CD4-positive, alpha-beta T cell treated with Interleukin-6 for 4 hours (primary cell): ENCODE measurements at places on chromosomes 11 and 22.
A peak's percentile ranks its signal among the peaks of the same experiment; 100 is the strongest.

DNA sequence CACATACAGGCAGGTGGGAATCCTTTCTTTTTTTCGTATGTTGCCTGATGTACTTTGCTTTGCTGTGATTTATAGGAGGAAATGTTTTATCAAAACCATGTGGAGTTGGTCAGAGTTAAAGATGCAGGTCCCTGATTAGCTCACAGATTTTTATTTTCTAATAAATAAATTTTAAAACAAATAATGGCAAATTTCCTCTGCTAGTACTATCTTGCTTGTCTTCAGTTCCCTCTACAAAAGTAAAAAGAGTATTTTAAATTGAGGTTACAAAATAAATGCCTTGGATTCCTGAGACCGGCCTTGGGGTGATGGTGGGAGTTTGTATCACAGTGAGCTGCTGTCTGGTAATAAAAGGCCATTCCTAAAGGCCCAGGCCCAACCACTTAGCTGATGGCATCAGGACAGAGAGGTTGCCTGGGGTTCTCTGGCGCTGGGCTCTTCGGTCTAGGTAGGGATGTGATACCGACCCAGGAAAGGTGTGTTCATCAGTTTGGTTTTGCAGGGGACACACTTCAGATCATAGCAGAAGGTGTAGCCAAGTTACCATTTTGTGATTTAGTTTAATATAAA is 129.0 kb downstream of the TBC1D22A start:
- no peak for DNase-seq

GRCh38 chr22:46972256-46972655 is 209.8 kb downstream of the TBC1D22A start:
- DNase-seq, result no peak

DNA sequence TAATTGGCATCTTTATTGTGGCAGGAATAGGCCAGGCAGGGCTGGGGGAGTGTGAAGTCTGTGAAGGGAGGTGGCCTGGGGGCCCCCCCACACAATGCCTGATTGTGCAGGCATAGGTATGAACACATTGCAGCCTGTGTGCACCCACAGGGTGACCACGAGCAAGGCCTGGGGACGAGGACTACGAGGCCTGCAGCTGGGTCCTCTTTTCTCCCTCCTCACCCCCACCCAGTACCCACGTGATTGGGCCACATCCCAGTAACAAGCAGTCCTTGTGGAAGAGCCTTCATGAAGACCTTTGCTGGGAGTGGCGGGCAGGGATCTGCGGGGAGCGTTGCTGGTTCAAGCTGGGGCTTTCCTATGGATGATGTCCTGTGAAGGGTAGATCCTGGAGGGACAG is 29.3 kb downstream of the ZBTB16 start:
- DNase-seq, result no peak

DNA sequence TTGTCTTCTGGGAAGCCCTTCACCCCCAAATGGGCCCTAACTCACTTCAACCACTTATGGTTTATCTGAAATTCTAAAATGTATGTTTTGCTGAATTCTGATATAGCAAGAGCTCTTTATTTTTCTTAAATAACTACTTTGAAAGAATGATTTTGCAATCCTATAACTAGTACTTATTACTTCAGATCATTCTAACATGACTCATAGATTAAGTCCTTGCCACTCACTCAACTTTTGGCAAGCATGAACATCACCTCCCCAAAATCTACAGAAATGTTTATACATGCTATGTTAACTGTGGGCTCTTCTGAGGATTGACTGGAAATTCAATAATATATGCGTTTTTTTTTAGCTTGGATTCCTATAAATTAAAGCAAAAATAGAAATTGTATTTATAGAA is 367.4 kb upstream of the FAT3 start:
- DNase-seq, result no peak

- DNase-seq, result peak; percentile 80
Measured at GRCh38 chr11:118304568-118305248, at the start of gene CD3E. Gene CD3E, plus strand, starts transcription at chr11:118304730. Its CDS starts 223 bp downstream, at chr11:118304953.

- no peak for DNase-seq
Measured at GRCh38 chr11:86484795-86485166, 110.1 kb downstream of the CCDC81 start.

GRCh38 chr11:101870510-101870909 is 44.3 kb upstream of the CEP126 start:
- no peak for DNase-seq

- DNase-seq, result no peak
Measured at GRCh38 chr11:2294926-2295290, 6.8 kb downstream of the C11orf21 start.

- DNase-seq, result no peak
Measured at GRCh38 chr11:6323291-6323905, 3.1 kb upstream of the CAVIN3 start.

- DNase-seq, result no peak
Measured at GRCh38 chr11:32071811-32072210, 19.1 kb upstream of the RCN1 start.

DNA sequence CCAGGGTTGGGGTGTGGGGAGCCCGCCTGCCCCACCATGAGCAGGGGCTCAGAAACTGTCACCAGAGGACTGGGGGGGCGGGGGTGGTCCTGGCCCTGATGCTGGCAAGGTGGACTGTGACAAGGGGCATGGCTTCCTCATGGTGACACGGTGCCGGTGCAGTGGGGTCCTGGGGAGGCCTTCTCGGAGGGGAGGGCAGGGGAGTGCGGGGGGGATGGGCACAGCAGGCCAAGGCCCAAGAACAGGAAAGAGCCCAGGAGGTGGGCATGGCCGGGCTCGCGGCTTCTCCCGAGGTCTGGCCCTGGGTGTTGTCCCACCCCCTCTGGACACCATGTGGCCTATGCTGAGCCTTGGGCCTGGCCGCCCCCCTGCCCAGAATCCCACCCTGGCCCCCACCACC is 47.2 kb downstream of the MOB2 start:
- no peak for DNase-seq

- no peak for DNase-seq
Measured at GRCh38 chr22:39655004-39655579, 84.5 kb downstream of the CACNA1I start.

DNA sequence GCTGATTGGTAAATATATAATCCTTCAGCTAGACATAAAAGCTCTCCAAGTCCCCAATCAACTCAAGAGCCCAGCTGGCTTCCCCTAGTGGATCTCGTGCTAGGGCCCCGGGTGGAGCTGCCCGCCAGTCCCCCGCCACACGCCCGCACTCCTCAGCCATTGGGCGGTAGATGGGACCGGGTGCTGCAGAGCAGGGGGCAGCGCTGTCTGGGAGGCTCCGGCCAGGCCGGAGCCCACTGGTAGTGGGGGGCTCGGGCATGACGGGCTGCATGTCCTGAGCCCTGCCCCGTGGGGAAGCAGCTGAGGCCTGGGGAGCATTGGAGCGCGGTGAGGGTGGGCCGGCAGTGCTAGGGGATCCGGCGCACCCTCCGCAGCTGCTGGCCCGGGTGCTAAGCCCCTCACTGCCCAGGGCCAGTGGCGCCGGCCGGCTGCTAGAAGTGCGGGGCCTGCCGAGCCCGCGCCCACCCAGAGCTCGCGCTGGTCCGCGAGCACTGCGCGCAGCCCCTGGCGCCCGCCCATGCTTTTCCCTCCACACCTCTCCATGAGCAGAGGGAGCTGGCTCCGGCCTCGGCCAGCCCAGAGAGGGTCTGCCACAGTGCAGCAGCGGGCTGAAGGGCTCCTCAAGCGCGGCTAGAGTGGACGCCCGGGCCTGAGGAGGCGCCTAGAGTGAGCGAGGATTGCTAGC is 1680.6 kb upstream of the RAG2 start:
- no peak for DNase-seq

- no peak for DNase-seq
Measured at GRCh38 chr11:2748814-2749554, 49.2 kb upstream of the KCNQ1OT1 start.

- DNase-seq, result no peak
Measured at GRCh38 chr22:19520007-19520406, 4.2 kb downstream of the CLDN5 start.

- no peak for DNase-seq
Measured at GRCh38 chr11:20623252-20623651, 23.8 kb downstream of the SLC6A5 start.

DNA sequence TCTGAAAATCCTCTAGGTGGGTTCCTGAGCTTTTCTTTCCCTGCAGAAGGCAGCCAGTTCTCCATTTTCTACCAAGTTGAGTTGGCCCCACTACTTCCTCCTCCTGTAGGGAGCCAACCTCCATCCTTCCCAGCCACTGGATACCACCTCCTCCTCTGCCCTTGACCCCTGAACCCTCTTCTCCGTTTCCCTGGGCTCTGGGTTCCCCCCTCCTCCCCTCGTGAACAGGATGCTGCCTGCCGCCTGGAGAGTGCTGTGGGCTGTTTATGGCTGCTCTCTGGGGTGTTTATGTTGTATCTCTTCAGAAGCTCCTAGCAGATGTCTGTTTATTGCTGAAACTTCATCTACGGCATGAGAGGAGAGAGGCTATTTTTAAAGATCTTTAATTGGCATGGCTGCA is 8.6 kb downstream of the MICAL2 start:
- DNase-seq, result no peak

GRCh38 chr11:57277845-57278720 is 41.0 kb upstream of the APLNR start:
- no peak for DNase-seq

- no peak for DNase-seq
Measured at GRCh38 chr11:121807051-121807450, 309.0 kb downstream of the BLID start.

DNA sequence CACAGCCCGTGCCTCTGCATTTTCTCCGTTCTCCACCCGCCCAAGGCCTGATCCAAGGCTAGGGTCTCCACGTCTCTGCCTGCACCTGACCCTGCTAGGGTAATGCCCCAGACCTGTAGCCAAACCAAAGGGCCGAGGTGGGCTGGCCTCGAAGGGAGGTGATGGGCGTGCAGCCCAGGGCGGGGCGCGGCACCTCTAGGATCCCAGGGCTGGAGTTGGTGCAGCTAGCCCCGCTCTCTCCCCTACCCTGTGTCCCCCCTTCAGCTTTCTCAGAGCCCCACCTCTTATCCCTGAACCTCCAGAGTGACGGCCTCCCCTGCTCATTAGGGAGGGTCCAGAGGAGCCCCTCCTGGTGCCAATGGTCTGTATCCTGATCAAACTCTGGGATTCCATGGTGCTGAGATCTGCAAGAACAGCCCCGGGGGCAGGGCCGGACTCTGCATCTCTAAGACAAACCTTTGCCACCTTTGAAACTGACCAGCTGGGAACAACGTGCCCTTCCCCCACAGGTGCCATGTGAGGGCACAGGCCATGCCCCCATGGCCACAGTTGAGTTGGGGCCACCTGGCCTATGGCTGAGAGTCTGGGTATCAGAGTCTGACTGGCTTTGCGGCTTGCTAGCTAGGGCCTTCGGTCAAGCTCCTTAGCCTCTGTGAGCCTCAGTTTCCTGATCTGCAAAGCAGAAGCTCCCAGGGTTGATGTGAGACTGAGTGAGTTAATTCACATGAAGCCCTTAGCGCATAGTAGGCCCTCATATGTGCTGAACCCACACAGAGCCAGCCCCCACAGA is 23.1 kb upstream of the CBX7 start:
- DNase-seq, result no peak

DNA sequence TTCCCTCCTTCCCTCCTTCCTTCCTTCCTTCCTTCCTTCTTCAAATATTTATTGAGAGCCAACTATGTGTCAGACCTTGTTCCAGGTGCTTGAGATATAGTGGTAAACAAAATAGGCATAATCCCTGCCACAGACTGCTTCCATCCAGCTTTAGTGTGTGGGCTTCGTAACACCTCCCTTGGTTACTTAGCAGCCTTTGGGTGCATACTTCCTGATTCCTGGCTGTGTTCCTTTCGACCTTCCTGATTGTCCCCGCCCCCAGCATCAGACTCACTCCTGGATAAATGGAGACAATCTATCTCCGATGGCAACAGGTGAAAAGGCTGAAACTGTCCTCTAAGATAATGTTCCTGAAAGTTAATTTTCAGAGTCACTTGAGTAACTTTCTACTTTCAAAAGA is 13.5 kb downstream of the CCDC81 start:
- no peak for DNase-seq

GRCh38 chr11:69913591-69914285 is 94.5 kb upstream of the FGF3 start:
- DNase-seq, result no peak

GRCh38 chr11:126082251-126083109 is 19.8 kb upstream of the CDON start:
- DNase-seq, result no peak

GRCh38 chr11:86954269-86955110 is 705 bp downstream of the FZD4 start:
- DNase-seq, result no peak

DNA sequence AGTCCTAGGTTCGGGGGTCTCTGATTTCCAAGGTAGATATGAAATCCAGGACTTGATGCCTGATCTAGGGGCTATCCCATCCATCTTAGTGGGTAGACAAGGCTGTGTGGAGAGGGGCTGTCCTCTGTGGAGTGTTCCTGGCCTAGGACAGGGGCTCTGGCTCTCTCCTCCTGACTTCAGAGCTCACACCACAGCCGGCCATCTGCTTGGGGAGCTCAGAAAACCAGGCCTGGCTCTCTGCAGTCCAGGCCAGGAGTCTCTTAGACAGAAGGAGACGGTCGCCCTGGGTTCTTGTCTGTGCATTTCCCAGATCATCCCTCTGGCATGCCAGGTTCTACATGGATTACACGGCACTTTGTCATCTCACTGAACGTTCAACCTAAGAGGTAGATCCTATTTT is 17.9 kb downstream of the TUB start:
- no peak for DNase-seq

GRCh38 chr11:11478687-11479086 is 125.6 kb upstream of the CSNK2A3 start:
- no peak for DNase-seq

DNA sequence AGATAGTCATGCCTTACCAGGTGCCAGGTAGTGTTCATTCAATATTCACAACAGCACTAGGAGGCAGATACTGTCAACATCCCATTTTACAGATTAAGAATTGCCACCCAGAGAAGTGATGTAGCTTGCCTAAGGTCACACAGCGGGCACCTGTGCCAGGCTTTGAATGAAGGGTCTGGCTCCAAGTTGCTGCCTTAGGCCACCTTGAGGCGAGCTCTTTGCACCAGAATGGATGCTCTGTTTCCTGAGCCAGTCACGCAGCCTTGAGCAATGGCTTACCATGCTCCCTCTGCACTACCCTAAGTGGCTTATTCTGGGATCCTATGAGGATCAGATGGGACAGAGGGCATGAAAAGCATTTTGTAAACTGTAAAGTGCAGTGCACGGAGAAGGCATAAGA is 25.1 kb upstream of the TIMP3 start:
- DNase-seq, result no peak

- DNase-seq, result no peak
Measured at GRCh38 chr11:43546561-43547429, 133.7 kb upstream of the HSD17B12 start.

DNA sequence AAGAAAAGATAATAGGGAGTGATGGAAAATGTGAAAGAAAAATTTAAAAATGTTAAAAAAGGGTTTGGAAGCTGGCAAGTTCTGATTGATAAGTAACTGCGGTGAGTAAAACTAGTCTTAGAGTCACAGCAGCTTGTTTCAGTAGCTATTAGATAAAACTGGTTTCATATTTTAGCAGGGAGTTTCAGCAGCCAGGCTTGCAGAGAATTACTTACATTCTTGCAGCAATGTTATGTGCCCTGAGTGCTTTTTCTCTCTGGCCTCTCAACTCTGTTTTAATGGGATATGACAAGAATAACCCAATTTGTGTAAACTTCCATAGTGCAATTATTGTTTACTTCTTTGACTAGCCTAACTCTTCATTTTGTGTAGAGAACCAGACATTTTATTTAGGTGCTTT is 33.6 kb downstream of the PPME1 start:
- DNase-seq, result no peak
